ENCODE measurements at places on chromosomes 6 and 20. TPM values are rescaled to one million over a fixed set of nuclear protein-coding genes. Genes with fewer than 3 reads are reported as not detected.

Gene HCRTR2
- total RNA-seq: not detected

Gene KIAA1755
- total RNA-seq: 5.0 TPM

Gene CLIC1
- 131 TPM for total RNA-seq

Gene COL19A1
- 26.4 TPM for total RNA-seq

Gene TGM3
- 14.5 TPM for total RNA-seq

Gene MRPS18B
- 60.1 TPM for total RNA-seq

Gene SEL1L2
- total RNA-seq: not detected

Gene MDFI
- total RNA-seq: 23.5 TPM

Gene SPATA25
- total RNA-seq: 6.4 TPM

Gene LINC00237
- not detected for total RNA-seq

Gene NKX2-2
- 0.21 TPM for total RNA-seq

Gene AGER
- total RNA-seq: 4.8 TPM

Gene BAG2
- 11.6 TPM for total RNA-seq

Gene LIN28B
- 0.21 TPM for total RNA-seq

Gene C6orf58
- not detected for total RNA-seq

Gene RSPO4
- not detected for total RNA-seq

Gene ERVFRD-1
- total RNA-seq: 0.10 TPM

Gene TMEM244
- 2.3 TPM for total RNA-seq
